Transverse colon (tissue), 4 donors: ENCODE measurements at places on chromosomes 7 and 10. TPM values are rescaled to one million over a fixed set of nuclear protein-coding genes. Genes with fewer than 3 reads are reported as not detected.

DNA sequence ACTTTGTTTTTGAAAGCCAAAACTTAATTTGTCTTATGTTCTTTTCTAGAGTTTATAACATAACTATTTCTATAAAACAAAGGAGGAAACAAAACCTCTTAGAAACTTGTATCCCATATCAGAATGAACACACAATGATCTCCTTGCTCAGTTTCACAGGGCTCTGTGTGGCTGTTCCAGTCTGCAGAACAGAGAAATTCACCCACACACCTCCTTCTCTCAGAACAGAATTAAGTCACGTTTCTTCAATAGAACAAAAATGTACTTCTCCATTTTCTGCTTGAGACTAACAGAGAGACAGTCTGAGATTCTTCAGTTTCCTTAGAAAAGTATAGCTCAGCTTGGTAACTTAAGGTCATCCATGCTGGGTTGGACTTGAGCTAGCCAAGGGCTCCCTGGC, 15.8 kb upstream of the DOCK1 start:
- DNase-seq: no peak

The CNOT4 gene
- 18.4 TPM for total RNA-seq

The ZNF488 gene
- not detected for total RNA-seq

GRCh38 chr10:128160297-128160711, 34.1 kb upstream of the MKI67 start:
- no peak for DNase-seq

DNA sequence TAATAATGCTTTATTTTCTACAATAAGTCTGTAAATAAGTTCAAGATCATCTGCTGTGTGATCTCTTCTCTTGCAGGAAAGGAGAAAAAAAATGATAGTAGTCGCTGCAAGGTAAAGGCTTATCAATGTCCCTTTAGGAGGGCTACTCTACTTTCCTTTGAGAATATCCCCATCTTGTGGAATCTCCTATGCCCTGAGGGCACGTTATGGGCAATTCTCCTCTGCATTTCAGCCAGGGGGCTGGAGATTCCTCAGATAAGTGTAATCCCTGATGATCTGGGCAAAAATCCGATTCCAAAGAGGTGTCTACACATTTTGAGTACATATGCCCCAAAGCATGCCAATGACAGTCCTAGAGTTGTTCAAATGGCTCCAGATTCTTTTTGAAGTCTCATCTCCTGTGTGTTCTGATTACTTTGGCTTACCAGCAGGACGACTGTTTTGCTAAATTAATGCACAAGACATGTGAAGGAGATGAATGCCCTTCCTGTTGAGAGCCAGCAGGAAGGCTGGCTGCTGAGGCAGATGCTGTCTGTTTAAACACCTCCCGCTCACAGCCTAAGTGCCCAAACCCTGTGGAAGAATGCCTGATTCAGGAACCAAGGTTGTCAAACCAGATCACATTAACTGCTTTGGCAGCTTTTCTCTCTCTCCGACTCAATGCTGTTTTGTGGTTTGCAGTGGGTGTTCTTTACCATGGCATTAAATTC, 171.2 kb upstream of the COL1A2 start:
- DNase-seq: no peak

The MSS51 gene
- total RNA-seq: 1.9 TPM

DNA sequence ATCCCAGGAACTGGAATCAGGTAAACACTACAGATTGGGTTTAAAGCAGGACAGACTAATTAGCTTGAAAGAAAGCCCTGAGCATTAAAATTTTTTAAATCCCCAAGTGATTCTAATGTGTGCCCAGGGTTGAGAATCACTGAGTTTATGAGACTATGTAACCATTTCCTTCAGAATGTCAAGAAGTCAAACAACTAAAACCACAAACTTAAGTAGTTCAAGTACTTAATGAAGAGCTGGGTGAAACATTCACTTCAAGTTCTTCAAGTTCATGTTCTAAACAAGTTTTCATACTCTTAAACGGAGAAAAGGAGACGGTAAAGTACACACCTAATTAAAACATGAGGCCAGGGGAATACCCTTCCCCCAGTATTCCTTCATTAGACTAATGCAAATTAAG, 28.2 kb upstream of the TLL2 start:
- no peak for DNase-seq

GRCh38 chr7:48617993-48618392, 306.4 kb upstream of the CDC14C start:
- DNase-seq: no peak

The CALD1 gene
- 254 TPM for total RNA-seq

DNA sequence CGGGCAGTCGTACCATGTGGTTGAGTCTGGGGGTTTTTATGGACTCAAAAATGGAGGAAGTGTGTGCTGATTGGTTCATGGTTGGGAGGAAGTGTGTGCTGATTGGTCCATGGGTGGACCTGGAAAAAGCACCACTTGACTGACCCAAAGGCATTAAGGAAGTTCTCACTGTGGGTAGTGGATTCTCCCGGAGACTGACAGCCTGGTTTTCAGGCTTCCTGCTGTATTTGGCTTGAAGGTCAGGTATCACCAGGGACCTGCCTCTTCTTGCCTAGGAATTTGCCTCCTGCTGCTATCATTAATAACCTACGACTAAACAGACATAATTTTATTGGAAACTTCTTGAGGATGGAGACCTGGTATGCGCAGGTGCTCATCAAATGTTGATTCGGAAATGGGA, 268.8 kb upstream of the LRGUK start:
- no peak for DNase-seq

- no peak for DNase-seq
These were observed 56.3 kb upstream of the USP6NL start for GRCh38 chr10:11667756-11668155.

GRCh38 chr10:112675560-112676083, 228.6 kb downstream of the VTI1A start:
- no peak for DNase-seq

The GSTO2 gene
- total RNA-seq: 11.7 TPM

GRCh38 chr7:80393786-80394185, 118.1 kb downstream of the GNAT3 start:
- DNase-seq: no peak

The TRIM4 gene
- total RNA-seq: 43.3 TPM

The PTER gene
- total RNA-seq: 14.3 TPM

DNA sequence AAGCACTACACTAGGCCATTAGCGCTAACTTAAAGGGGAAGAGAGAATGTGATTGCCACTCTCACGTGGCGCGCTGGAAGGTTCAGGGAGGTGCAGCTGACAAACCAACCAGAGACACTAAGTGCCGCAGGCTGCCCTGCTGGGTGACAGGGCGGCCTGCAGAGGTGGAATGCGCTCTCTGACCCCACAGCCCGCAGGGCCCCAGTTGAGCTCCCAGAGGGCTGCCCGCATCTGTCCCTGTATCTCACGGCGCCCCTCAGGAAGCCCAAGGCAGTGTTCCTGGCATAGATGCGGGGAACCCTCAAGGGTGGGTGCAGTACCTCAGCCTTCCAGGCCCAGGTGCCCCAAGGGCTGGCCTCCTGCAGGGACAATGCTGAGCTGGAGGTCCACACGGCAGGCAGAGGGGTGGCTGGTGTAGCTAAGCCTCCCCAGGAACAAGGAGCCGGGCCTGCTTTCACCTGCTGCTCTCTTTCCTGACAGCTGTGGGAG, 66.6 kb downstream of the CALML3 start:
- DNase-seq: no peak

DNA sequence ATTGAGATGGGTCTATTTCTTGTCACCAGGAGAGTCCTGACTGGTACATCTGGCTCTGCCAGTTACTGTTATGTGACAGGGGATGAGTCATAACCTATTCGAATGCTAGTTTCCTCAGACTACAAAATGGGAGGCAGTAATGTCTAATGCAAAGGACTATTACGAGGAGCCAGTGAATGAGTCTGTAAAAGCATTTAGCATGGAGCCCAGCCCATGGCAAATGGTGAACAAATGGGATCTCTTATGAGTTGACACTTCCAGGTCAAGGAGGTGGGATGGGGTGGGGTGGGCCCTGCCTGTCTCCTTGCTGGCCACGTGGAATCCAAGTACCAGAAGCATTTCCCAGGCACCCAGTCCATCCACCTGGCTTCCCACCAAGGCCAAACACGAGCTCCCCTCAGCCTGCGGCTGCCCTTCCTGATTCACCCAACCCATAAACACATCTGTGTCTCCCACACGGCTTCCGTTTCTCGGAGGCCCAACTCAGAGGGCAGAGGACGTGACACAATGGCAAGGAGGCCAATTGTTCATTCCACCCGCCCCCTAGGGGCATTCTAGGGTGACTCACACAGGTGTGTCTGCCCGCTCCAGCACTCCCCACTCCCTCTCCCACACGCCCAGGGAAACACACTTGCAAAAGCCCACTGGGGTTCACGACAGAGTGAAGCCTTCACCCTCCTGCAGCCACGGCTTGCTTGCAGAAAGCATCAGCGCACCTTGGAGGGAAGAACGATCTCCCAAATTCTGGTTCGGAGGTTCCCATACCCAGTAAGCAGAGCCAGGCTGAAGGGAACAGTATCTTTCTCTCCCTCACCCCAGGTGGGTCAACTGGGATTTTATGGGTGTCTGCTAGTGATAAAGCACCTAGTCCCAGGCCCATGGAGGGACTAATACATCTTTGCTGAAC, 109.8 kb downstream of the SH3PXD2A start:
- DNase-seq: peak; percentile 28

The WDR11 gene
- total RNA-seq: 60.8 TPM

The RNLS gene
- total RNA-seq: 34.5 TPM

DNA sequence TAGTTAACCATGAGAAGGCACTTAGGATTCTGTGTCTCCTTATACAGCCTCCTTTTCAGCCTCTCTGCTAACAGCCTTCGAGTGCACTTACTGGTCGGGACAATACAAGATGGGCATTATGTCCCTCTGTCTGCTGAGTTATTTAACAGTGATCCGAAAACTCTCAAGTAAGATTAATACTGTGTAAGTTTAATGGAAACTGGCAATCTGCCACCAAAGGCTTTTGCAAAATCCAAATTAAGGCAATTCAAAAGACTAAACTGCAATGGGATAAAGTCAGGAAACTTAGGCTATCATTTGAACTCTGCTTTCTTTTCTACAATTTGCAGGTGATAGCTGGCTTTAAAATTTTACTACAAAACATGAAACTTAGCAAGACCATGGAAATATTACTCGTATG, 477.8 kb downstream of the TFEC start:
- DNase-seq: no peak

The TAS2R3 gene
- total RNA-seq: 7.5 TPM

DNA sequence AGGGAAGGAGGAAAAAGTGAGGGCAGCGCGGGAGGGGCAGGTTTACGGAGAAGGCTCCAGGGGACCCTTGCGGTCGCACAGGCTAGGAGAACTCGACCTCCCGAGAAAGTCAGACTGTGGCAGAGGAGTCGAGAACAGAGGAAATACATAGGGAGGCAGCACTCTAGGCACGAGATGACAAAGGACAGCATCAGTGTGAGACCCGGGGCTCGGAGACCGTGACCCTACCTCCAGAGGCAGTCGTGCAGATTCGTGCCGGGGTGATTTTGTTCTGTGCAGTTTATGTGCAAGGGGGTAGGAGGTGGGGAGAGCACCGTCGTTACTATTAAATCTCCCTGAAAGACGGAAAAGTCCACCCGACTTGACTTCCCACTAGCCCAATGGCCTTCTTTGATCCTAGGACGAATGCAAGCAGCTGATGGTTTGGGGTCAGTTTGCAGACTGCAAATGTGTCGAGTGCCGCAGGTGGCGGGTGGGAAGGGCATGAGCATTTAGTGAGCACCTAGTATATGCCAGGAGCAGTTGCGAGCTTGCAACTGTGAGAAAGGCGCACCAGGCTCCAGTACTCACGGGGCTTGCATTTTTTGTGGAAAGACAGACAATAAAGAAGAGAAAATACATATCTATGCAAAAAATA, 674 bp upstream of the OSBPL3 start:
- DNase-seq: peak; percentile 46

The BEND7 gene
- total RNA-seq: 30.3 TPM

DNA sequence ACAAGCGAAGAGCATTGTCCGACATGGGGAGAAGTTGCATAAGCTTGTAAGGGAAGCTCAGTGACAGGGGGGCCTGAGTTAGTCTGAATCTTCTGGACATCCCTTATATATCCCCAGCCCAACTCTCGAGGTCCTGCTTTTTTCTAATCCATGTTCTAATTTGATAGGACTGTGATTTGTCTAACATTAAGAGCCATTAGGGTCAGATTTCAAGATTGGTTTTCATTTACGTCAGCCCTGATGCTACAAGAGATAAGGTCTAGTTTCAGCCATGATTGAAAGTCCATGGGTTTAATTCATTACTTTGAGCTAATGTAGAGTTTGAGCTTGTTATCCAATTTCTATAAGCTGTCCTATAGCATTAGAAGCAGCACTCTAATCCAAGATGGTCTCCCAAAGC, 20.3 kb downstream of the TLX1 start:
- DNase-seq: no peak

GRCh38 chr10:9075420-9075819, 1020.9 kb downstream of the GATA3 start:
- DNase-seq: no peak

The MLXIPL gene
- total RNA-seq: 17.3 TPM

GRCh38 chr10:77524281-77524711, 113.3 kb downstream of the KCNMA1 start:
- DNase-seq: no peak

The AGAP3 gene
- total RNA-seq: 74.4 TPM

- no peak for DNase-seq
These were observed 111.2 kb upstream of the KIAA1217 start for GRCh38 chr10:24097751-24098207.

The MPLKIP gene
- total RNA-seq: 42.4 TPM

GRCh38 chr10:49534670-49535381, 4.1 kb downstream of the ERCC6 start:
- no peak for DNase-seq

The ELN gene
- total RNA-seq: 8.4 TPM

The APBB1IP gene
- 6.4 TPM for total RNA-seq

GRCh38 chr10:125159486-125159931, 854 bp downstream of the CTBP2 start:
- DNase-seq: no peak

DNA sequence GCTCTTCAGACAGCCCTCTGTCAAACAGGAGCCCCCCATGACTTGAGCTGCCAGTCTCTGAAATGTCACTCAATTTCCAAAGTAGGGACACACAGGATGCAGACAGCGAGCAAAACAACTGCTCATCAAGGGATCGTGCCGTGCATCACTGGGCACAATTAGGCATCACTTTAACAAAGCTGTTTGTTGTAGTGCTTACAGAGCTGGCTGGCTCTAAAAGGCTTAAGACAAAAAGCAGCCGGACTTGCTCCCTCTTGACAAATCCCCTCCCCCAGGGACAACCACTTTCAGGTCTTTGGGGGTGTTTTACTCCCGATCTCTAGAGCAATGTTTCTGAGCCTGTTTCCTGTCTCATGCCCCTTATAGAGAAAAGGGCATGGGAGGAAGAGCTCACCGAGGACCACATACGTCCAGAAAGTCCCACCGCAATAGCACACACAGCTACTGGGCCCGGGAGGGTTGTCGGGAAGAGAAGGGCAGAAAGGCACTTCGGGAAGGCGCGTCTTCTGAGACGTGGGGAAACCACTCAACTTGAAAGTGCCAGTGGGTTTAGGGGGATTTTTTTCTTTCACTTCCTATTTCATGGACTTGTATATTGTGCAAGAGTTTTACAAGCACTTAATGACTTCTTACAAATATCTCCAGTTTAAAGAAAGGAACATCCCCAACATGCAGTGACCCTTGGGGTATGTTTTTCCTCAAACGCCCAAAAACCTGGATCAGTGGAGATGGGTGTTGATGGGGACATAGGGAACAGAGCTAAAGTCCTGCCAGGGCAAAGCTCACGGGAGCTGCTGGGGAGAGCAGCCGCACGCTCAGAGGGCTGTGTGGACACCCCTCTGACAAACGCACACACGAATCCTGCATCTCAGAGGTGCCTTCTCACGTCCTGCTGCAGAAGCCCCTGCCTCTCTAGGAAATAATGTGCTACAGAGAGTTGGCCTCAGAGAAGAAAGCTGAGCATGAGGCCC, 27.1 kb downstream of the LRRC20 start:
- DNase-seq: peak; percentile 27

The AKAP9 gene
- total RNA-seq: 262 TPM
